ENCODE measurements at places on chromosomes 7 and 10.

GRCh38 chr7:122219253-122219865 is 75.3 kb upstream of the AASS start:
- DNase-seq, result peak; percentile 4

- no peak for DNase-seq
Observed at GRCh38 chr7:158064631-158065030, 523.0 kb downstream of the PTPRN2 start.

DNA sequence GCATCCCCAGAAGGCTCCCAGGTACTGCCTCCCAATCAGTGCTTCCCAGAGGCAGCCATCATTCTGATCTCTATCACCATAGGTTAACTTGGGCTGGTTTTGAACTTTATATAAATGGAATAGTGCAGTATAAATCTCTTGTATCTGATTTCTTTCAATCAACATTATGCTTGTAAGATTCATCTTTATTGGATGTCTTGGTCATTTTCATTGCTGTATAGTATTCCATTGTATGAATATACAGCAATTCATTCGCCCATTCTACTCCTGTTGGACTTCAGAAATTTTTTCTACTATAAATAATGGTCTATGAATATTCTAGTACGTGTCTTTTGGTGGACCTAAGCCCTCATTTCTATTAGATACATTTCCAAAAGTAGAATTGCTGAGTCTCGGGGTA is 16.1 kb upstream of the OGDHL start:
- no peak for DNase-seq

DNA sequence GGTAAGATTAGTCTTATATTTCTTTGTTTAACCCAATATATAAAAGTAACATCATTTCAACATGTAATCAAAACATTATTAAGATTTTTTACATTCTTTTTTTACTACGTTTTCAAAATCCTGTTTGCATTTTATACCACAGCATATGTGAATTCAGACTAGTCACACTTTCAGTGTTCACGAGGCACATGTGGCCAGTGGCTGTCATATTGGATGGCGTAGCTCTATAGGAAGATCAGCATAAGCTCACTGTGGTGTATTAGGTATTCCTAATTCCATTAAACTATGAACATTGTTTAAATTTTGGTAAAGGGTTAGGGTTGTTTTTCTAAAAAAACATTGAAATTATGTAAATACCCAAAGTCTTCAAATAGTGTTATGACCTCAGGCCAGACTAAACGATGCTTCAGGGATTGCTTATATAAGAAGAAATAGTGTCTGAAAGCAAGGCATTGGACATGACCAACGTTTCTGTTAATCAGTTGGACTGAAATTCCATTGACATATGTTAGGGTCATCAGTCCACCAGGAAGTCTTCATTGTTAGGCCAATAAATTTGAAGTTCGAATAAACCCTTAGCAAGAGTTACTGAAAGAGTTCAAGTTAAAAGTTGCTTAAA is 97.0 kb downstream of the BICC1 start:
- no peak for DNase-seq

DNA sequence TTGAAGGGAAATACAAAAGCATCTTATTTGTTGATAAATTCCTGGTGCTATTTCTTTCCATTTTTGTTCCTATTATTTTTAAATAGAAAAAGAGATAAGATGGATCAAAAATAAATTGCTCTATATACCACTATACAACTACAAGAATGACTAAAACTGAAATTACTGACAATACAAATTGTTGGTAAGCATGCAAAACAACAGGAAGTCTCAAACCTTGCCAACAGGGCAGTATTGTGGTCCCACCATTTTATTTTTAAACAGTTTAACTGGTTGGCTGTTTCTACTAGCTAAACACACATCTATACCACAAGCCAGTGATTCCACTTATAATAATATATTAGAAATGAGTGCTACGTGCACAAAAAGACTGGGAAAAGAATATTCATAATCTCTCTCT is 213.0 kb downstream of the JAZF1 start:
- DNase-seq, result no peak

DNA sequence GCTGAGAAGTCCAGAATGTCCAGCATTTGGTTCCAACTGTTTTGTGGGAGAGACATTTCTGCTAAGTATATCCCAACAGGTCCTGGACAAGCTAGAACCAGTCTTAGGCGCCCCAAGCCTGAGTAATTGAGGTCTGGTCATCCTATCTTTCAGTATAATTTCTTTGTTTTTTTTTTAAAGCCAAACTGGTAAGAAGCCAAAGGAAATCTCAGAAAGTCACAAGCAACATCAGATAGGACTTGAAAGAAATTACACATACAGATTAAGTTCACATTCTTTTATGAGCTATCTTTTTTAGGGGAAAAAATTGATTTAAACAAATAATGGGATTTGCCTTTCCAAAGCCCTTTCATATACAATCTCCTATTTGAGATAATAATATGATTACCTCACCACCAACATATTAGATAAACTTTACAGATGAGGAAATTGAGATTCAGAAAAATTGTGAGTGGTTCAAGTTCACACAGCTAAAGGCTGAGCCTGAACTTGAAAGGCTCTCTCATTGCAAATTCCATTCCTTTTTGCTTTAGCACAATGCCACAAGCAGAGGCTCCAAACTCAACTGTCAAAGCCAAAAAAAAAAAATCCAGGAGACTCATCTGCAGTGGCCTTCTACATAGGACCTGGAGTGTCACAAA is 15.0 kb downstream of the PDLIM1 start:
- no peak for DNase-seq

- DNase-seq, result no peak
Observed at GRCh38 chr7:125563557-125563956, 633.9 kb upstream of the POT1 start.

DNA sequence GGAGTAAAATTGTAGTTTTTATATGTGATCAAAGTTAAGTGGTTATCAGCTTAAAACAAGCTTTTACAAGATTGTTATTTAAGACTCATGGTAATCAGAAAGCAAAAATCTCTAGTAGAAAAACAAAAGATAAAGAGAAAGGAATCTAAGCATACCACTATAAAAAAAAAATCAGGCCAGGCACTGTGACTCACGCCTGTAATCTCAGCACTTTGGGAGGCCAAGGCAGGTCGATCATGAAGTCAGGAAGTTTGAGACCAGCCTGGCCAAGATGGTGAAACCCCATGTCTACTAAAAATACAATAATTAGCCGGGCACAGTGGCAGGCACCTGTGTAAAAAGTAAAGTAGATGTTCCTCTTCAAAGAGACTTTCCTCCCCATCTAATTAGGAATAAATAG is 265.9 kb upstream of the NRP1 start:
- DNase-seq, result no peak

DNA sequence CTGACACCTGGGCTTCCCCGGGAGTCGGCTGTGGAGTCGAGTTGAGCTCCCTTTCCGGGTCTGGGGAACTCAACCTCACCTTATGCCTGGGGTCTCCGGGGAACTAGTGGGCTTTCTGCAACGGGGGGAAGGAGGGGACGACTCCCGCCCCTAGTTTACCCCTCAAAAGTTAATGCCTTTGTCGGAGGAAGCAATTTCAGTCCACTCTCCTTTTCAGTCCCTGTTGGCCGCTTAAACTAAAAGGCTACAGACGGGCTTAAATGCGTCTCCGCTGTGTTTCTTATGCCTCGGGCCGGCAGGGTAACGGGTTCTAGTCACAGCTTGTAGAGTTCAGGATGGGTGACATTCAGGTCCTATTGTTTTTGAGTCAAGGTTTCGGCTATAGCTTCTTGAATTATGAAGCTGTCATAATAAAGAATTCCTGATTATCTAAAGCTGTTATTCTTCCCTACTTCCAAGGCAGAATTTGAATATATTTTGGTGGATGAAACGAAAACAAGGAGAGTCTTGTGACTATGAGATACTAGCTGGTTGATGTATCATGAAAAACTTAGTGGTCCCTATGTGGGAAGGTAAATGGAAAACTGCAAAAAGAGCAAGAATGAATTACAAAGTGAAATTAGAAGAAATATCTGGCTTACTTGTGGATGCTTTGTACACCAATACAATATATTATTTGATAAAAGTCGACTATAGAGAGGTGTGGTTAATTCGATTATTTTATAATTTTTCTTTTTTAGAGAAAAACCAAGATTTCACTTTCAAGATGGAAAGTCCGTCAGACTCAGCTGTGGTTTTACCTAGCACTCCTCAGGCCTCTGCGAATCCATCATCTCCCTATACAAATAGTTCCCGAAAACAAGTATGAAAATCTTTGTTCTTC is 495 bp downstream of the SFR1 start:
- DNase-seq, result no peak

GRCh38 chr7:82699773-82700186 is 256.2 kb upstream of the CACNA2D1 start:
- no peak for DNase-seq

DNA sequence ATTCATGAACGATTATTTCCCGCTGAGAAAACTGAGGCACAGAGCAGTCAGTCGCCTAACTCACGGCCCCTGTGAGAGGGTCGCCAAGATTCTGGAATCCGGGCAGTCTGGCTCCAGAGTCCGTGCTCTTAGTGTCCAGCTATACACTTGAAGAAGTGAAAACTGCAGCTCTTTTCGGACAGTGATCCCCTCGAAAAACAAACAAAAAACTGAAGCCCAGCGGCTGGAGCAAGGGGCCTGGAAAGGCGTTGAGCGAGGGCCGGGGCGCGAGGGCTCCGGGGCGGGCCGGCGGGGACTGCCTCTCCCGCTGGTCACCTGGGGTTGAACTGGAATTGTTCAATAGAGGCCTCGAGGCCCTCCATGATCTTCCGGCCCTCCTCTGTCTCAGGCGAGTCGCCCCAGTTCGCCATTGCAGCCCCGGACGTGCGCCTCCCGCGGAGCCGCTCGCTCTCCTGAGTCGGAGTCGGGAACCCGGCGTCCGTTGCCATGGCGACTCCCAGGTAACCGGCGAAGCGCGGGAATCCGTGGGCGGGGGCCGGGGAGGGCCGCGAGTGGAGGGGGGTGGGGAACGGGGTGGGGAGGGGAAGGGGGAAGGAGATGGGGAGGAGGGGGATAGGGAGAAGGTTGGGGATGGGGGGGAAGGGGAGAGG is 881 bp downstream of the C10orf67 start:
- DNase-seq, result no peak

DNA sequence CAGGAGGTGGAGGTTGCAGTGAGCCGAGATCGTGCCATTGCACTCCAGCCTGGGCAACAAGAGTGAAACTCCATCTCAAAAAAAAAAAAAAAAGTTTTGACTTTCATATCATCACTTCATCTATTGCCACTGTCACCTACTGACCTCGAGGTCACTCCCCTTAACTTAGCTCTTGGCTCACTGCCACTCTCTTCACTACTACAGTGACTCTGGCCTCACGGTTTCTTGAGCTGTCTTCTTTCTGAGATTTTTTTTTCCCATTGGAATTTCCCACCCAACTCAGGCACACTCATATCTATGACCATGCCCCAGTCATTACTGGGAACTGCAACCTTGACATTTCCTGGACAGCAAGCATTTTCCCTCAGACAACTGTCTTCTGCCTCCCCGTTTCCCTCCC is 42.6 kb upstream of the C7orf33 start:
- no peak for DNase-seq

- DNase-seq, result no peak
Observed at GRCh38 chr7:47934831-47935230, 13.4 kb downstream of the PKD1L1 start.

DNA sequence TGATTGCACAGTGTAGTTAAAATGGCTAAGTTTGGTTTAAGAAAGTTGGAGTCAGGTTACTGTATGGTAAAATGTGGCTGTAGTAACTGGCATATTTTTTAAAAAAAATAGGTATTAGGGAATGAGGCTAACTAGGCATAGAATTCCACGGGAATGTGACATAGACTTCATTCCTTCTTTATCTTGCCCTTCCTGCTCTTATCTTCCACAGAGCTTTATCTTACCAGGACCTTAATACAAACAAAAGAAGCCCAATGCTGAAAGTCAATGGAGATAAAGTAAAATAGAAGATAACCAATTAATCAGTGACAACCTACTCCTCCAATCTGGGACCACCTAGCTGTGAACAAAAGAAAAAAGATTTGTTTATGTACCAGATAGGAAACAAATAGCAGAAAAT is 58.1 kb downstream of the TET1 start:
- DNase-seq, result no peak

GRCh38 chr7:94286111-94286510 is 108.6 kb upstream of the COL1A2 start:
- no peak for DNase-seq

DNA sequence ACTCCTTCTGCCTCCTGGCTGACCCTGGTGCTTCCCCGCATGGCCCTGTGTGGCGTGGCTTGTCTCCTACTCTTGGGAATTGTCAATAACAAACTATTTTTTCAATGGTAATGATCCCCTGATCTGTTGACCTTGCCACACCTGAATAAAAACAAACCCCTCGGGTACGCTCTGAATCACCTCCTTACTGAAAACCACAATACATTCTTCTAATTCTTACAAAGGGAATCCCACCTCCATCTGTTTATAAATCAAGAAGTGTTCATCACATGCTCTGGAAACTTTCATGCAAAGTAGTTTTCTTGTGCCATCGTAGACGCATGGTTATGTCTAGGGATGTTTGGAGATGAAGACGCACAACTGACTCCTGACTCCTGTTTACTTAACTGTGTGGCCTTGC is 245.8 kb downstream of the FRMD4A start:
- DNase-seq, result no peak

- DNase-seq, result no peak
Observed at GRCh38 chr10:43049081-43049551, 27.8 kb upstream of the RET start.

DNA sequence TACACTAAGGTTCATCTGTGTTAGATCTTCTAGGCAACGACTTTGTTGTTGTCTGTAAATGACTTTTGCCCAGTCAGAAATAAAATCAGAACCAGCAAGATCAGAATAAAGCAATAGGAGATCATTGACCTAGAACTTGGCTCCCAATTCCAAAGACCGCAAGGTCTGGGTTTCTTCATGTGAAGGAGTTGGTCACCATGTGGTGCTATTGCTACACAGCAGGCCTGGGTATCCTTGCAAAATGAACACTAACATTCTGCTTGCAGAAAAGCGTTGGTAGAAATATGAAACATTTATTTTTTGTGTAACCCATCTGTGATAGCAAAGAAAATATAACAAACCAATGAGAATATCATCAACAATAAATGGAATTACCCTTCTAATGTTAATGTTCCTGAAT is 831.0 kb downstream of the NXPH1 start:
- no peak for DNase-seq

- DNase-seq, result no peak
Observed at GRCh38 chr7:75992083-75992755, 2.2 kb downstream of the TMEM120A start.

GRCh38 chr10:94680544-94680943 is 3.0 kb upstream of the CYP2C18 start:
- no peak for DNase-seq

- DNase-seq, result no peak
Observed at GRCh38 chr7:104093127-104093526, 103.7 kb upstream of the RELN start.

All from NCI-H2171 (cell line).